ENCODE measurements at places on chromosomes 13 and 19.

- peak; percentile 76 for DNase-seq
Measured at GRCh38 chr19:29771708-29772414, 39.9 kb upstream of the CCNE1 start.

GRCh38 chr13:51914137-51914493 lies 52.3 kb downstream of the CCDC70 start:
- no peak for DNase-seq

GRCh38 chr13:66693656-66694055 lies 536.5 kb downstream of the PCDH9 start:
- no peak for DNase-seq

DNA sequence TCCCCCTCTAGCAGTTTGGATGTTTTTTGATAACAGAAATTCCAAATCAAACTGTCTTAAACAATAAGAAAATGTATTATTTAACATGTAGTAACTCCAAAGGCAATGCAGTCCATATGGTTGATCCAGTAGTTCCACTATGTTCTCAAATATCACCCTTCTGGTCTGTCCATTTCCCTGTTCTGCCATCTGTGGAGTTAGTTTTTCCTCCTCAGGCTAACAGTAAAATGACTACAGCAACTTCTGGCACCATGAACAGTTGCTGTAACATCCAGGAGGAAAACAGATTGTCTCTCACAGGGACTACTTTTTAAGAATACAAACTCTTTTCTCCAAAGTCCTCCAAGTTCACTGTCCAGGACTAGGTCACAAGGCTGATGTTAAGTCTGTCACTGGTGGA lies 455.4 kb downstream of the FGF14 start:
- DNase-seq: no peak

GRCh38 chr13:73937441-73937840 lies 196.8 kb downstream of the KLF12 start:
- DNase-seq: no peak

DNA sequence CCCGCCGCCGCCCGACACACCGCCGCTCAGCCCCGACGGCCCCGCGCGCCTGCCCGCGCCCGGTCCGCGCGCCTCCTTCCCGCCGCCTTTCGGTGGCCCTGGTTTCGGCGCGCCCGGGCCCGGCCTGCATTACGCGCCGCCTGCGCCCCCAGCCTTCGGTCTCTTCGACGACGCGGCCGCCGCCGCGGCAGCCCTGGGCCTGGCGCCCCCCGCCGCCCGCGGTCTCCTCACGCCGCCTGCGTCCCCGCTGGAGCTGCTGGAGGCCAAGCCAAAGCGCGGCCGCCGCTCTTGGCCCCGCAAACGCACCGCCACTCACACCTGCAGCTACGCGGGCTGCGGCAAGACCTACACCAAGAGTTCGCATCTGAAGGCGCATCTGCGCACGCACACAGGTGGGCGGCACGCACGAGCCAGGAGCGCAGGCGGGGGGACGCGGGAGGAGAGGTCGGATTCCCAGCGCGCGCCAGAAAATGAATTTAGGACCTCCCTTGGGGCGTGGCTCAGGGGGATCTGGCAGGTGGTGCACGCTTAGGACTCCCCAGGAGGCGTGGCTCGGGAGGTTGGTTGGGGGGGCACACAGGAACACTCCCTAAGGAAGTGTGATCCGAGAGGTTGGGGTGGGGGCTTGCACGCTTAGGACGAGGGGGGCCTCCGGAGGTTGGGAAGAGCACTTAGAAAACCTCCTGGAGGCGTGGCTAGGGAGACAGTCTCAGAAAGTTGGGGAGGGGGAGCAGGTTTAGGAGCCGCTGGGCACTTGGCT lies 1.2 kb downstream of the KLF2 start:
- no peak for DNase-seq

- no peak for DNase-seq
Measured at GRCh38 chr13:31056644-31057271, 104.9 kb downstream of the HSPH1 start.

GRCh38 chr13:112530861-112531260 lies 57.1 kb downstream of the TUBGCP3 start:
- no peak for DNase-seq

DNA sequence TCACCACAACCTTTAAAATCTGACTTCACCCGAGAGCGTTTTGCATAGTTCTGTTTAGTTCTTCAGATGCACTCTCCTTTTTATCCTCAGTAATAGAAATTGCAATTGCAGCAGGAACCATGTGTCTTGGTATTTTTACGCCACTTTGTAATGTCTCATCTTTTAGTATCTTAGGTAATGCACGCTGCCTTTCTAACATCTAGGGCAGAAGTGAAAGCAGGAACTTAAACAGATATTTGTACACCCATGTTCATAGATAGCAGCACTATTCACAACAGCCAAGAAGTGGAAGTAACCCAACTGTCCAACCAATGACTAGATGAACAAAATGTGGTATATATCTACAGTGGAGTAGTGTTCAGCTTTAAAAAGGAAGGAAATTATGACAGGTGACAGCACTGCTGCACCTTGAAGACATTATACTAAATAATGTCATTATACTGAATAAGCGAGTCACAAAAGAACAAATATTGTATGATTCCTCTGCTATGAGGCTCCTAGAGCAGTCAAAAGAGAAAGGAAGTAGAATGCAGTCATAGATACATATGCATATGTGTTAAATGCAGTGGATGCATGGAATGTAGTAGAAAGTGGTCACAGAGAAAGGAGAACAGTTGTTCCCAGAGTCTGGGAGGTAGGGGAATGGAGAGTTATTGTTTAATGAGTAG lies 105.9 kb upstream of the GJB6 start:
- DNase-seq: no peak

GRCh38 chr19:49788857-49789256 lies 22.1 kb downstream of the AP2A1 start:
- DNase-seq: no peak

GRCh38 chr19:39518975-39519374 lies 4.0 kb downstream of the SELENOV start:
- peak; percentile 46 for DNase-seq

GRCh38 chr19:29074579-29074978 lies 138.4 kb downstream of the UQCRFS1 start:
- no peak for DNase-seq

DNA sequence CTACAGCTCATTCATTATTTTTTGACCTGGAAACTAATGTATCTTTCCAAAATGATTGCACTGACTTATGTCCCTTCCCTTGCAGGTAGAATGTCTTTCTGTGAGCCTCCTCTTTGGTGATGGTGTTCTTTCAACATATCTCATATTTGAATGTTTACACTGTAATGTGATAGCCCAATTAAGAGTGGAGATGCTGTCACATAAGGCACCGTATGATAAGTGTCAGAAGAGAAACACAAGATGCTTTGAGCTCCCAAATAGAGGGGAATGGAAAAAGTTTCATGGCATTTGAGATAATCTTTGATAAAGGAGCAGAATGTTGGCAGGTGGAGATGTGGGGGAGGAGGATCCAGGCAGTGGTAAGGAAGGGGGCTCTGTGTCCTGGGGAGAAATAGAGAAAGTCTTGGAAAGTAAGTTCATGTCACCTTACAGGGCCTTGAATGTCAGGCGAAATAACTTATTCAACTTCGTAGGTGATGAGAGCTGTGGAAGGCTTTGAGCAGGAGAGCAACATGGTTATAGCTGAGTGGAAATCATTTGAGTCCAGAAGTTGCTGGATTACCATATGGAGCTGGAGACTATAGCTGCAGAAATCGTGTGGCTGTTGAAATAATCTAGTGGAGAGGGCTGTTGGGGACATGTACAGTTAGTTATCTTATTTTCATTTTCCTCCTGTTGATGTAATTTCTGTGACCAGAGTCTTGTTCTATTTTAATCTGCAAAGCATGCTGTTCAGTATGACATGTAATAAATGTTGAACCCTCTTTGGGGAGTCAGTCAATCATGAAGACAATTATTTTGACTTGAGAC lies 10.3 kb upstream of the RNF113B start:
- DNase-seq: no peak

GRCh38 chr13:89066868-89067466 lies 1395.8 kb downstream of the SLITRK5 start:
- DNase-seq: peak; percentile 71

- DNase-seq: no peak
Measured at GRCh38 chr19:3071768-3072167, 9.5 kb upstream of the TLE5 start.

GRCh38 chr19:10836479-10837330 lies 693 bp upstream of the TMED1 start:
- no peak for DNase-seq

- no peak for DNase-seq
Measured at GRCh38 chr13:101230271-101230890, 185.9 kb downstream of the NALCN start.

- no peak for DNase-seq
Measured at GRCh38 chr13:109846185-109846584, 59.8 kb upstream of the IRS2 start.

DNA sequence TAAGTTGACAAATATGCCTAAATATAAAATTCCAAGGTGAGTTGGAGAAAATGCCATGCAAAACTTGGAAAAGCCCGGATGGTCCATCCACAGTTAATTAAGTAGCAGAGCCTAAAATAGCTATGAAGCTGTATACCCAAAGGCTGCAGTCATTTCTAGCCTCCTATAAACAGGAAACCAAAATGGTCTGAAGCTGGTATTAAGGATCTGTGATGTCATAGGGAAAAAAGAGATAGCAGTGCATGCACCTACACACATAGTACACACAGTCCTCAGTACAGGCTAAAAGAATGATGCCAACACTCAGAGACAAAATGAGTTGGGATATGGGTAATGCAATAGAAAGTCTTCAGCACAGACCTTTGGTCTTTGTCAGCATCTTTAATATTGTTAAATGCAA lies 736.9 kb downstream of the EFNB2 start:
- DNase-seq: no peak

DNA sequence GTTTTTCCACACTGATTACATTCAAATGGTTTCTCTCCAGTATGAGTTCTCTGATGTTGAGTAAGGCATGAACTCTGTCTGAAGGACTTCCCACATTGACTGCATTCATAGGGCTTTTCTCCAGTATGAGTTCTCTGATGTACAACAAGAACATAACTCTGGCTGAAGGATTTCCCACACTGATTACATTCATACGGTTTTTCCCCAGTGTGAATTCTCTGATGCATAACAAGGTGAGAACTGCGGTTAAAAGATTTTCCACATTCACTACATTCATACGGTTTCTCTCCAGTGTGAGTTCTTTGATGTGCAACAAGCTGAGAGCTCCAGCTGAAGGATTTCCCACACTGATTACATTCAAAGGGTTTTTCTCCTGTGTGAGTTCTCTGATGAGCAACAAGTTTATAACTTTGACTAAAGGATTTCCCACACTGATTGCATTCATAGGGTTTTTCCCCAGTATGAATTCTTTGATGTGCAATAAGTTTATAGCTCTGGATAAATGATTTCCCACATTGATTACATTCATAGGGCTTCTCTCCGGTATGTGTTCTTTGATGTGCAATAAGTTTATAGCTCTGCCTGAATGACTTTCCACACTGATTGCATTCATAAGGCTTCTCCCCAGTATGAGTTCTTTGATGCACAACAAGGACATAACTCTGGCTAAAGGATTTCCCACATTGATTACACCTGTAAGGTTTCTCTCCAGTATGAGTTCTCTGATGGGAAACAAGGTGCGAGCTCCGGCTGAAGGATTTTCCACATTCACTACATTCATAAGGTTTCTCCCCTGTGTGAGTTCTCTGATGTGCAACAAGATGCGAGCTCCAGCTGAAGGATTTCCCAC lies 23.5 kb downstream of the ZNF180 start:
- DNase-seq: peak; percentile 72

DNA sequence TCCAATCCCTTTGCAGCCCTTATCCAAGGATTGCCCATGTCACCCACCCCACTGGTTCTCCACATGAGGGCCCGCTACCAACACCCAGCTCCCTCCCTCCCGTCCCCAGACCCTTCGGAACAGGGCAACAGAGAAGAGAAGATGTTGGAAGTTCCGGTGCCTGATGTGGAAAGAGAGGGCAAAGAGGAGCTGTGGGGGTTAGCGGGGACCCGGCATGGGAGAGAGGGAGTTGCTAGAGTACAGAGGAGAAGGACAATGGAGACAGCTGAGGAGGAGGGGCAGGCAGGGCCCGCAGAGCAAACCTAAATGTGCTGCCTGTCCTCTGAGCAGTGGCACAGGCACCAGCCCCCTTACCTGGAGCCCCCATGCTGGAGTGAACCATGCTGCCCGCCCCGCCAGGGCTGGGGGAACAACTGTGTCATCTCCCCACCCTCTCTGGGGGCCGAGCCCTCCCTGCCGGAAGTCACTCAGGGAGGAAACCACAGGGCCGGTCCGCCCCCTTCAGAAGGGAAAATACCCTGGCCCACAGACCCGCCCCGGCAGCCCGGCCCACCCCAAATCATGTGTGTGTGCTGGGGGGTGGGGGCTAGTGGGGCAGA lies at the start of gene POU2F2:
POU2F2 (minus strand) TSS at position 417 of the 599 bp plus-strand sequence; CDS start at position 382, 35 bp downstream.
- no peak for DNase-seq

Data from HT-29 (cell line).